IMR-90 (cell line): ENCODE measurements at places on chromosomes 11 and 22. TPM values are rescaled to one million over a fixed set of nuclear protein-coding genes. Genes with fewer than 3 reads are reported as not detected.
A peak's percentile ranks its signal among the peaks of the same experiment; 100 is the strongest.

DNA sequence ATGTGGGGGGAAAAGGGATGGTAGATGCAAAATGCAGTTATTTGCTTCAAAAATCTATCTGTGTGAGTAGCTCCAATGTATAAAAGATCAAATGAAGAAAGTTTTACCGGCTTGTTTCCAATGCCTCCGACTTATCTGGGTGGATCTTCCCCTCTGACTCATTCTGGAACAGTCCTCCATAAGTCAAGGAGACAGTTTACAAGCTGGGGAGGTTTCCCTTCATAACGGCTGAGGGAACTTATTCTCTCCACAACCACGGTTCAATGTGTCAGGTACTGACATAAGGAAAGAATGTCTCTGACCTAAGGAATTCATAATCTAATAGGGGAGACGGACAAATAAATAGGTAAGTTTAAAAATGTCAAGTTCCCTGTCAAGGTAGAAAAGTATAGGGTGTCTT lies 49.7 kb upstream of the BIRC3 start:
- no peaks in the 10 kb centered on the region for H3K36me3 ChIP-seq
- H3K4me1 ChIP-seq: peaks cover 8% of the 10 kb centered on the region
- no peaks in the 10 kb centered on the region for H3K27me3 ChIP-seq
- no peak overlapping the region for H3K27ac ChIP-seq
- H3K4me3 ChIP-seq: peak overlapping the region; percentile 44; the same call in 1 of the 2 replicates

DNA sequence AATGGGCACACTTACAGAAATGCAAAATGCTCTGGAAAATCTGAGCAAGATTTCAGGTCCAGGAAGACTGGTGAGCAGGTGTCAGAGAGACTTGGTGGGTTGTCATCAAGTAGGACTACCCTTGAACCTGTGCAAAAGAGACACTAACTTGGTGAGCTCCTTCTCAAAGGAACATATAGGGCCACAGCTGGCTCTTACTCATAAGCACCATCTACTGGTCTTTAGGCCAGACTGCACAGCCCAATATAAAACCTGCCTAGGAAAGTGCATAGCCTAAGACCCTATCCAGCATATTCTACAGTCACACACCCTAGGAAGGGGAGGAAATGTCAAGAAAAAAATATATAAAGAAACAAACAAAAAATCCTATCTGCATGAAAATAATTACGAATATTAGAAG lies 18.2 kb upstream of the OR10W1 start:
- H3K36me3 ChIP-seq: no peaks in the 10 kb centered on the region
- peaks cover 10% of the 10 kb centered on the region; the same call in 1 of the 2 replicates for H3K4me1 ChIP-seq
- no peak overlapping the region for H3K27ac ChIP-seq
- no peaks in the 10 kb centered on the region for H3K27me3 ChIP-seq
- H3K4me3 ChIP-seq: no peak overlapping the region
- peak; percentile 60 for DNase-seq

Gene INPP5J
- total RNA-seq: 0.28 and 0.36 TPM in 2 replicates

Gene MRGPRX4
- under 0.01 TPM in 1 of 2 replicates, not detected in the other for total RNA-seq

Gene NUMA1
- 56.7 and 61.7 TPM in 2 replicates for total RNA-seq
